ENCODE measurements at places on chromosomes 6 and 20.

DNA sequence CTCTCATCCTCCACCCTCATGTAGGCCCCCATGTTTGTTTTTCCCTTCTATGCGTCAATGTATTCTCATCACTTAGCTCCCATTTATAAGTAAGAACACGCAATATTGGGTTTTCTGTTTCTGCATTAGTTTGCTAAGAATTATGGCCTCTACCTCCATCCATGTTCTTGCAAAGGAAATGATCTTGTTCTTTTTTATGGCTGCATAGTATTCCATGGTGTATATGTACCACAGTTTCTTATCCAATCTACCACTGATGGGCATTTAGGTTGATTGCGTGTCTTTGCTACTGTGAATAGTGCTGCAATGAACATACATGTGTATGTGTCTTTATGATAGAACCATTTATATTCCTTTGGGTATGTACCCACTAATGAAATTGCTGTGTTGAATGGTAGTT is 200.0 kb downstream of the ADGRG6 start:
- no peak for DNase-seq

DNA sequence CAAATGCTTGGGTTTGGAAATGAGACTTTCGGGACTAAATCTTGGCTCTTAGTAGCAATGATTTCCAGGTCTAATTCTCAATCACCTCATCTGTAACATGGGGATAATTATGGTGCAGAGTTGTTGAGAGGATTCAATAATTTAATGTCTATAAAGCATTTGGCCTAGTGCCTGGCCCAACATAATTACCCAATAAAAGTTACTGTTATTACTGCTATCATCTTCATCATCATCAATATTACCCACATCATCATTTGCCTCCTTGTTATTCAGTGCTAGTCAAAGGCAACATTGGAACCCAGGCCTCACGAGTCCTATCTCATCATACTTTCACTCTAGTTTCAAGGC is 34.5 kb upstream of the RSPO3 start:
- no peak for DNase-seq

GRCh38 chr6:1856381-1856780 is 246.7 kb downstream of the FOXC1 start:
- peak; percentile 44 for DNase-seq

DNA sequence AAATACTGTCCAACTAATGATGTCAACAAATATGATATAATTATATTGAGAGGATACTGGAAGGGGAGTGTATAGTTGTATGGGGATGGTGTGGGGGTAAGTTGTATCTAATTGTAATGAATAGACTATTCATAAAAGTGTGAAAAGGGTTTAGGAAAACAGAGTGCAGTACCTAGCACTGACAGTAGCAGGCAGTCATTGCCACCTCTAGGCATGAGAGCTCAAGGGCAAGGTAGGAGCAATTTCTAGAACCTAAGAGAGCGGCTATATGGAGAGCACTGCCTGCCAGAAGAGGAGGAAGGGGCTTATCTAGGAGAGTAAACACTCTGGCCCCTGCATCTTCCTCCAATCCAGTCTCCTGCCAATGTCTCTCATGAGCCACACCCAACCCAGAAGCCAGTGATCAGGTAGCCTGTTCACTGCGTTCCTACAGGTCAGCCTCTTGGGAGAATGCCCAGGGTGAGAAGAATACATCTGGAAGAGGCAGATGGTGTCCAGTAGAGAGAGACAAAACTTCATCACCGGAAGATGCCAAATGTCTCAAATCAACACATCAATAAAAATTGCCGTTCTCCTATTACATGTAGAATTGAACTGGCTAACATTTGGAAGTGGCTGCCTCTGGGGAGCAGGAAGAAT is 200.0 kb downstream of the LY86 start:
- peak; percentile 29 for DNase-seq

GRCh38 chr6:165486183-165487137 is 176.6 kb downstream of the PDE10A start:
- no peak for DNase-seq

DNA sequence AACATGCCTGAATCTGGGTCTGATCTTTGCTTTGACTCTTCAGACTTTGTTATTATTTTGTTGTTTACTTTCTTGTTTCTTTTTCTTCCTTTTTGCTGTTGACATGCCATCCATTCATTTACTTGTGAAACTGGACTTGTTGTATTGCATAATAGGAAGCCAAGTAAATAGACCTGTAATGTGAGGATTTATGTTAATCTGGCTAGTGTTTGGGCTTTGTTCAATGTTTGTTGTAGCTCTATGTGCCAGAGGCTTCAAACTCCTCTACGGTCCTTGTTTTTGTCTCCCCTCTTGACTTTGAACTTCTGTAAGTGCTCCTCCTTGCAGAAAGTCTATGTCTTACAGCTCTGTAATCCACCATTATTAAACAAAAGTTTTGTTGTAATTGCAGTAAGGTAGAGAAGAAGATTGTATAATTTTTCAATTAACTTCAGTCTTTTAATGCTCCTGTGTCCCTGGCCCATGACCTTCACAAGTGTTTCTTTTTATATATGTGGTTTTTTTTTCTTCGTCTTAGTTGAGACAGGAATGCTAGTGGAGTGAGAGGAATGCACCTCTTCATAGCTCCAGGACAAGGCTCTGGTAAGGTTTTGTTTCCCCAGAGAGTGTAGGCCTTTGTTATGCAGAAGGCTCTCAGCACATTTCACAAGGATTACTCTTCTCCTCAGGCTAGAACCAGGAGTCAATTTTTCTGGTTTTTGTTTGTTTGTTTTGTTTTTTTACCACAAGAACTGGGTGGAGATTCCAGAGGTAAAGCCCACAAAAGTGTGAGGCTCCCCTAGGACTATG is 1061.8 kb upstream of the CITED2 start:
- peak; percentile 54 for DNase-seq

GRCh38 chr6:79713701-79714322 is 82.7 kb downstream of the SH3BGRL2 start:
- DNase-seq, result peak; percentile 59

DNA sequence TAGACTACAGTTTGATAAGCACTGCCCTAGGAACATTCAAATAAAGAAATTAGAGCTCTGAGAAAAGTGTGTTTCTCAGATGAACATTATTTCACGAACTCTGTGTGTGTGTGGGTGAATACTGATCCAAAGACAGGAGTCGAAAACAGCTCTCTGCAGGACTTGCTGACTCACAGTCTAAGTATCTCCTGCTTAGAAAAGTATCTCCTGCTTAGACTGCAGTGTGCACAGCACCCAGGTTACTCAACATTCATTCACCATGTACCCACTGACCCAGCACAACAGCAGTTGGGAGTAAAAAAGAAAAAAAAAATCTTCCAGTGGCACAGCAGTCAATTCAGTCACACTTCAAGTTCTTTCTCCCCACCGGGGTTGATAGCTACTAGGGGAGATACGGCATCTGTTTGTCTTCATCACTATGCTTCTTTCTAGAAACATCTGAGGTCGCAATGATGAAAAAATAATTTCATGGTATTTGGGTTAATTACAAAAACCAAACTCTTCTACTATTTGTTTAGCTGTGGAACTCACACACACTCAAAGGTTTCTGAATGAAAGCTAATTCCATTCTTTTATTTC is 48.0 kb downstream of the GCLC start:
- DNase-seq, result peak; percentile 83

DNA sequence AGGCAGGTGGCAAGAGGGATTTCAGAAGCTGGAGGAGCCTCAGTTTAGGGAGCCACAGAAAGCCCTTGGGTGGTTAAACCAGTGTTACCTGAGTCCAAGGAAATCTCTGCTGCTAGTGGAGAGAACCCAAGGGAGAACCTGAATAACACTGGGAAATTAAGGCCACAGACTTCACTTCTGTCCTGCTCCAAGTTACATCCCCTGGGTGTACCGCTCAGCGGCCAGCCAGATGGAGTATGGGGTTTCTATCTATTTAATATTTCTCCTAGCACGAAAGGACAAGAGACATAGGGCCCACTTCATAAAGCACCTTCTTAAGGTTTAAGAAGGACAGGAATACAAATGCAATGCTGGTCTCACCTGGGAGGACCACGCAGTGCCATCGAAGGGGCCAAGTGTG is 5.8 kb upstream of the CNKSR3 start:
- no peak for DNase-seq

DNA sequence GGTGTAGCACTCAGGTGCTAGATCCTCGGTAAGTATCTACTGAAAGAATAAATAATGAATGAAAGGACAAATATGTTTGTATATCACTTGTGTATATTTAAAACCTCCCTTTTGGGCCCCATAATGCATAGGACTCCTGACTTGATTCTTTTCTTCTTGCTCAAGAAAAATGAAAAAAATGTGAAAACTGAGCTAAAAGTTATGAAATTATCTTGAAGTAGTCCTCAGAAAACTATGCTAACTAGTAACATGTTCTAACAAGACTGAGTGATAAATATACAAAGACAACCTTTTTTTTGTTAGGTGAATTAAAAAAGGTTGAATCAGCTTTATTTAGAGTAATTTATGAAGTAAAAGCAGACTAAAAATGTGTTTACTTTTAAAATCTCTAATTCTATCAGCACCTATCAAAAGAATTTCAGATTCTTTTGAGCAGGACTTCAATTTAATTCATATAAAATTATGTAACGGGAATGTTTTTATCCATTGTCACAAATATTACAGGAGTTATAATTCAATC is 247.8 kb upstream of the JAG1 start:
- DNase-seq, result no peak

GRCh38 chr20:64082126-64082731 is 2.0 kb downstream of the LKAAEAR1 start:
- no peak for DNase-seq

DNA sequence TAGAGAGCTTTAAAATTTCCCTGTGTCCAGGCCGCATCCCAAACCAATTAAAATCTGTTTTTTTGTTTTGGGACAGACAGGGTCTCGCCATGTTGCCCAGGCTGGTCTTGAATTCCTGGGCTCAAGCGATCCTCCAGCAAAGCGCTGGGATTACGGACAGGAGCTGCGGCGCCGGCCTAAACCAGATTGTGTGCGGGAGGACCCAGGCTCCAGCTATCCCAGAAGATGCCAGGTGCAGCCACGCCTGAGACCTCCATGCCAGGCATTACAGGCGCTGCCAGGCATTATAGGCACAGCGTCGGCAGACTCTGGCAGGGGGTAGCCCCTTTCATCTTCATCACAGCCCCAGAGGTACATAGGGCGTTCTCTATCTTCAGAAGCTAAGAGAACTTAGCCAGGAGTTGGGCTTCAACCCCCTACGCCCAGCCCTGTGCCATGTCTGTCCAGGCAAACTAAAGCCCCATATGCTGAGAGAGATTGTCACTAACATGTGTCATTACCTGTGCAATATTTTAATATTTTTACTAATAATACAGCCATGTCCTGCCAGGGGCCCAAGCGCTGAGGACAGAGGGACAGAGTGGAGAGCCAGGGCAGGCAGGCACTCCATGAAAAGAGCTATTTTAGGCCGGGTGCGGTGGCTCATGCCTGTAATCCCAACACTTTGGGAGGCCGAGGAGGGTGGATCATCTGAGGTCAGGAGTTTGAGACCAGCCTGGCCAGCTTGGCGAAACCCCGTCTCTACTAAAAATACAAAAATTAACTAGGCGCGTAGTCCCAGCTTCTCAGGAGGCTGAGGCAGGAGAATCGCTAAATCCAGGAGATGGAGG is 9.8 kb upstream of the GRM4 start:
- DNase-seq, result no peak

GRCh38 chr6:138231381-138231886 is 13.1 kb upstream of the PBOV1 start:
- no peak for DNase-seq

GRCh38 chr20:62925420-62926228 is 681 bp downstream of the DIDO1 start:
- no peak for DNase-seq

DNA sequence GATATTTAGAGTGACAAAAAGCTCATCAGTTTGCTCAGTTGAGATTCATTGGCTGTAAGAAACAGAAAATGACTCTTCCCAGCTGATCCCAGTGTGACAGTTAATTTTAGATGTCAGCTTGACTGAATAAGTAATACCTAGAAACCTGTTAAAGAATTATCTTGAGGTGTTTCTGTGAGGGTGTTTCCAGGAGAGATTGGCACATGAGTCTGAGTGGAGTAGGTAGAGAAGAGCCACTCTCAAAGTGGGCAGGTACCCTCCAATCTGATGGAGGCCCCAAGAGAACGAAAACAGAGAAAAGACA is 200.8 kb upstream of the BTBD3 start:
- no peak for DNase-seq

DNA sequence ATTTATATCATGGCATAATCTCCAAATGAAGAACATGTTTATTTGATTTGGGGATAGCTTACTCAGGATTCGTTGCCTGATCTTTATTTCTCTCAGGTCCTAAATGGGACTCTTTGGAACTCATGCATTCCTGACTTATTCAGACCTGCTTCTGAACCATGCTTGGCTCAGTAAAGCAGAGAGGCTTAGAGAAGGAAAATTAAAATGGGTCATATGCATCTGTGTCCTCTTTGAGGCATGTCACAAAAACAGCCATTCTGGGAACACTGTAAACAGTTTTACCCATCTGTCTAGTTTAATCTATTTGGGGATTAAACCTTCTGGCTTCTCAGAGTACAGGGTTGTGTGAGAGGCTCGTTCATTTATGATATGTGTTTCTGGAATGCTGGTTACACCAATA is 1017.3 kb downstream of the KIF16B start:
- no peak for DNase-seq

- DNase-seq, result no peak
These were observed 46.4 kb downstream of the CLVS2 start for GRCh38 chr6:123042401-123042800.

GRCh38 chr6:82989736-82990290 is 75.8 kb downstream of the UBE3D start:
- DNase-seq, result no peak

GRCh38 chr6:105536961-105537360 is 134.1 kb upstream of the PREP start:
- DNase-seq, result no peak

DNA sequence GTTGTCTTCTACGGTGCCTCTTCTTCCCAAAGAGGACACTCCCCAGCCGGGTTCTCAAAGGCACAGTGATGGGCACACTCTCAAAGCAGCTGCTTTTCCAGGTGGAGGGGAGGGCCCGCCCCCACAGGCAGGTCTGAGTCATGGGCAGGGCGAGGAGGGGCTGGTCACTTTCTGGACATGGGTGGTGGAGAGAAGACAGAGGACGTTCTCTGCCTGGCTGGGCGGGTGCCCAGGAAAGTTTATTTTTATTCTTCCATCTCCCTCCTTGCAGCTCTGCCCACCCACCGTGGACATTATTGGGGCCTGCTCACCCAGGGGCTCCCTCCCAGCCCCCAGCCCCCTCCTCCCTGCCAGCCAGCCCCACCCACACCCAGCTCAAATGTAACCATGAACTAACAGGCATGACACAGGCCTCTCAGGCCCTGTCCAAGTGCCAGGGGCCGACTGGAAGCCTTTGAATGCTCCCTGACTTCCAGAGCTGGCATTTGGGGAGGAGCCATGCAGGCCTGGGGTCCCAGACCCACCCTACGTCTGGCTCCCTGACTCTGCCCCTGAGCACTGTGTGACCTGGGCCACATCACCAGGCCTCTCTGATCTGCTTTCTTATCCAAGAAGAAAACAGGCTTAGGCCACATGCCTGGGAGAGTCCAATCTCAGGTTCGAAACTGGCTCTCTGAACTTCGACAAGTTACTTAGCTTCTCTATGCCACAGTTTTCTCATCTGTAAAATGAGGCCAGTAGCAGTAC is 8.0 kb downstream of the TGM2 start:
- DNase-seq, result no peak

- no peak for DNase-seq
These were observed 469.4 kb upstream of the SLC35B3 start for GRCh38 chr6:8904754-8905153.

All from fibroblast of mammary gland (primary cell).